ENCODE measurements at places on chromosomes 1 and 21. TPM values are rescaled to one million over a fixed set of nuclear protein-coding genes. Genes with fewer than 3 reads are reported as not detected.

The FCRL3 gene
- not detected for total RNA-seq

The PDZK1IP1 gene
- total RNA-seq: 371 TPM

The CDA gene
- 0.95 TPM for total RNA-seq

The SPATA46 gene
- not detected for total RNA-seq

The LCE1E gene
- not detected for total RNA-seq

GRCh38 chr1:5622412-5622811 lies 369.8 kb downstream of the NPHP4 start:
- no peak for DNase-seq

DNA sequence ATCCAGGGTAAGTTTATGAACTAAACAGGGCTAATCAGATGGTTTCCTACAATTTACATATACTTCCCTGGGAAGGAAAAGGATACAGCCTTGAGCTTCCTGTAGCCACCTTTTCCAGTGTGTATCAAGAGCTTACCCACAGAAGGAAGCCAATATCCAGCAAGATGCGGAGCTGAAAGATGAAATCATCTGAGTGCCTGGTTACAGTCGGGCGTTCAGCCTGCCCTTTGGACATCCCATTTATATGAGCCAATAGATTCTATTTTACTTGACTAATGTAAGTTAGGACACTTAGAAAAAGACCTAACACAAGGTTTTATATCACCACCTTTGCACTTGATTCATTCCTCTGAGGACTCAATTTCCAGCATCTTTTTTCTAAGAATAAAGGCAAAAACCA lies 108.2 kb downstream of the UCHL5 start:
- no peak for DNase-seq

- no peak for DNase-seq
Observed at GRCh38 chr1:173467426-173467825, 9.7 kb upstream of the PRDX6 start.

DNA sequence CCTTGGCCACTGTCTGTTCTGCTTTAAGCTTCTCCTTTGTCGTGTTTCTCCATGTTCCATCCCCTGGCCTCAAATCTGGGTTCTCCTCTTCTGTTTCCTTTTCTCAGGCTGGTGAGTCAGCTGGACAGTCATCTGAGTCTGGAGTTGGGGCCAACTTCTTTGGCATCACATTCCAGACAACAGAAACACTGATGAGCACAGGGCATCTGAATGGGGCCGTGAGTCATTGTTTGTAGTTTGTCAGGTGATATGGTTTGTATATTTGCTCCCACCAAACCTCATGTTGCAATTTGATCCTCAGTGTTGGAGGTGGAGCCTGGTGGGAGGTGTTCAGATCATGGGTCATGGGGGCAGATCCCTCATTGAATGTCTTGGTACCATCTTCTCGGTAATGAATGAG lies 14.3 kb upstream of the OLIG2 start:
- peak; percentile 91 for DNase-seq

- no peak for DNase-seq
Observed at GRCh38 chr1:166852918-166853317, 13.6 kb downstream of the POGK start.

DNA sequence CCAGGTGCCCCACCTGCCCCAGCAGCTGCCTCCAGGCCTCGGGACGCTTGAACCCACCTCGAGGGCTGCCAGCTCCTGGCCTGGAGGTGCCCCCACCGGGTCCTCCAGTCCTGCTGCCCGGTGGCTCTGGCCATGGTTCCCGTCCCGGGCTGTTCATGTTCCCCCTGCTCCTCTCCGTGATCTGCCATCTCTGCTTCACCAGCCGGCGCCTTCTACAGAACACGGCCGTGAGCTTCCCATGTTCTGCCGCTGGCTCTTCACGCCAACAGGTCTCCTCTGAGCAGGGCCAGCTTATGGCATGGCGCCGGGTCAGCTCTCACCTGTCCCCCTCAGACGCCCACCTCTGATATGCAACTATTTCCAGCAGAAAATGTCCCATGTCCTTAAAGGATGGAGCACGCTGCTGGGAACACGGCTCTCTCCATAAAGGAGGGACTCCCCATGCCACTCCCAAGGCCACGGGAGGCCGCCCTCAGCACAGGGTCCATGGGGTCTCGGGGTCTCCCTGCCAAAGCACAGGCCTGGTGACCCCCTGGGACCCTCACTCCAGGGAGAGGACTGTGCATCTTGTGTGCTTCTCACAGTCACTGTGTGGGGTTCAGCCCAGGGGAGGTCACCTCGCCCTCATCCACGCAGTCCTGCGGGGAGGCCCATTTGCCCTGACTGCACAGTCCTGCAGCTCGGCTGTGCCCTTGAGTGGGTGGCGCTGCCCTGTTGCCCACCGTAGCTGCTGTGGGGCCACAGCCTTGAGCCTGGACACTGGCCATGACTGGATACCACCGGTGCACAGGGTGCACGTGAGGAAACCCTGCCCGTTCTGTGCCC lies 36.7 kb downstream of the COL18A1 start:
- no peak for DNase-seq

GRCh38 chr1:76862447-76862846 lies 4.8 kb upstream of the ST6GALNAC5 start:
- no peak for DNase-seq

DNA sequence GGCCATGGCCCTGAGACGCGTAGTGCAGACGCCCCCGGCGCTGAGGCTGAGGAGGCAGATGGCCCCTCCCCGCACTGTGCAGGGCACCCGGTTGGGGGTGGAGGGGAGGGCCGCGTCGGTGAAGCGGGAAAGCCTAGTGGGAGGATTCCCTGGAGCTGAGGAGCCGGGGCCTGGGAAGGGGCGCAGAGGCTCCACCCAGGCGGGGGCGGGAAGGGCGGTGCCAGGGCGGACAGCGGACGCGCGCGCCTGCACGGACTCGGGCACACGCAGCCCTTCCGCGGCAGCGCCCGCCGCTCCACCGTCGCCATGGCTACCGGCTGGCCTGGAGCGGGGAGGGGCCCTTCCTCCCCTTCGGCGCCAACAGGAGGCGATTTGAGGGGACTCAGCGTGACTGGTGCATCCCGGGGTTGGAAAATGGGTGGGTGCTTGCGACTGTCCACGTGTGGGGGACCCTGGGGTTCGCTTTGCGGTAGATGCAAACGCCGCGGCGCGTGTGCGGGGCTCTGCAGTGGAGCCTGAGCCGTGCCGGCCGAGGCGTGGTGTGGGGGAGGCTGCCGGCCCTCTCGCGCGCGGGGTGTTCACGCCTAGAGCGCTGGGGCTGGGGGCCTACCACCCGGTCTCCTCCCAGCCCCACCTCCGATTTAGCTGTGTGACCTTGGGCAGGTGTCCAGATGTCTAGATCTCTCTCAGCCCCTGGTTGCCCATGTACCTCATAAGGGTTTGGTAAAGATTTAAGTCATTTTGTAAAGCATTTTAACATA lies 35.1 kb downstream of the PTPRF start:
- no peak for DNase-seq

- DNase-seq: no peak
Observed at GRCh38 chr1:167077868-167078210, 12.3 kb downstream of the GPA33 start.
